ENCODE measurements at places on chromosomes 16 and 17.

GRCh38 chr16:87457709-87458423 lies 35.0 kb downstream of the ZCCHC14 start:
- no peak for DNase-seq

DNA sequence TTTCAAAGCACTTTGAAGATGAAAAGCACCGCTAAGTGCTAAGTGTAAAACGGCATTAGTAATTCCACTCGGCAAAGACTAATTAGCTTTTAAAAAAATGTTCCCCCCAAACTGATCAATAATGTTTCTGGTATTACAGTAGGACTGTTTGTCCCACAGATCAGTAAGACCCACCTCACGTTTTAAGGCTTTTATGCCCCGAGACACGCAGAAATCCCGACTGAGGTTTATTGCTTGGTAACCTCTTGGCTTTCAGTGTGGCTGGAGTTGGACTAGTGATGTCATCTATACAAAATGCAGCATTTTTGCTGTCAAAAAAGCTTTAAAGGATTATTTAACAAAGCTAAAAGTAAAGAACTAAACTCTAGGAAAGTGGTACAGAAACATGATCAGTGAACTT lies 414.6 kb upstream of the PSMD7 start:
- no peak for DNase-seq

- no peak for DNase-seq
Observed at GRCh38 chr17:9802294-9802693, 10.9 kb upstream of the DHRS7C start.

DNA sequence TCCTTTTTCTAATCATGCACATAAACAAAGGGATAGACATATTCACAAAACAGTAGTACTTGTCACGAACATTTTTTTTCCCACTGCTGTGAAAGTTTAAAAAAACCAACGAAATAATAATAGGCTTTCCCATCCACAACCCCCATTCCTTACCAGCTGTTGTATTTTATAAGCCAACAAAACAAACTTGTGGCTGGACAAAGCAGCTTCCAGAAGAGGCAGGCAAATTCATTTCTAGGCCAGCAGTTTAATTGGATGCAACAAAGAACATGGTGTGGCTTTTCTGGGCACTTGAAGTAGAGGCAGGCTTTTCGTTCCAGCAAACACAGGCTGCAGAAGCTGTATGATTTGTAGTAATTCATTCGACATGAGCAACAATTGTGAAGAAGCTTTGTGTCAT lies 56.0 kb upstream of the FAM20A start:
- no peak for DNase-seq

- no peak for DNase-seq
Observed at GRCh38 chr16:54073356-54073755, 213.2 kb downstream of the IRX3 start.

GRCh38 chr16:35102780-35103403 lies 1643.5 kb downstream of the TP53TG3F start:
- no peak for DNase-seq

DNA sequence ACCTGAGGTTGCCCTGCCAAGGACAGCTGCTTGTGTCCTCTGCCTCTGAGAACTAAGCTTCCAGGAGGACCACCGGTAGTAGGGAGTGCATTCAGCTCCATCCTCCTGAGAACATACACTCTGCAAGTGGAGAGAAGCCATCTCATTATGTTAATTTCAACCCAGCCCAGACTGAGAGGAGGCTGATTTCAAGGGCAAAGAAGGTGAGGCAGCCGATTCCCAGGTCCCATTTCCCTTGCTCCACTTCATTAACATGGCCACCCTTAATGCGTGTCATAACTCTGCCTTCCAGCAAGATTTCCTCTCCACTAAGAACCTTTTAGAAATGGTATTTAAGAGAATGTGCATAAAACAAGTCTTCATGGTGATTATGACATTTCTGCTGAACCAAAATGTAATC lies 72.5 kb downstream of the CDH13 start:
- no peak for DNase-seq

Data from stimulated activated CD4-positive, alpha-beta T cell treated with anti-CD3 and anti-CD28 coated beads, Interleukin-4, amount 100 ng/mL, for 4 hours (primary cell).